ENCODE measurements at places on chromosomes 4 and X. TPM values are rescaled to one million over a fixed set of nuclear protein-coding genes. Genes with fewer than 3 reads are reported as not detected.

The KIT gene
- 1.6 TPM for total RNA-seq

The TMPRSS11A gene
- not detected for total RNA-seq

The AIFM1 gene
- 142 TPM for total RNA-seq

The SLC9A7 gene
- 4.4 TPM for total RNA-seq

The NWD2 gene
- 0.03 TPM for total RNA-seq

The MAGEB10 gene
- not detected for total RNA-seq

All from Right ventricle myocardium superior (tissue), 1 donor.